Erythroblast (primary cell): ENCODE measurements at places on chromosomes 5 and 9.

DNA sequence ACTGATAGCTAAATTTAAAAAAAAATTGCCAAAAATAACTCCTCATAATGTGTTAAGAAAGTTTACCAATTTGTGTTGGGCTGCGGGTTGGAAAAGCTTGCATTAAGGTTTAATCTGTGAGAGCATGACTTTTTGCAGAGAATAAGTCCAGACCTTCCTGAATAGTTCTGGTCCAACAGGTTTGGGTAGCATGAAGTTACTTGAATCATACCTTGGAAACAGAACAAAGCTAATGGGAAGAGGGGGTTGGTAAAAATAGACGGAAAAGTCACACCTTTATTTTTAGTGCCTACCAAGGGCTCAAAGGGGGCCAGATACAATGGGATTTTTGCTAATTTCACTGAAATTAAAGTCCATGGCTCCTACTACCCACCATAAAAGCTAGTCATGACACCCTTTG is 17.1 kb upstream of the MATR3 start:
- no peak for DNase-seq

DNA sequence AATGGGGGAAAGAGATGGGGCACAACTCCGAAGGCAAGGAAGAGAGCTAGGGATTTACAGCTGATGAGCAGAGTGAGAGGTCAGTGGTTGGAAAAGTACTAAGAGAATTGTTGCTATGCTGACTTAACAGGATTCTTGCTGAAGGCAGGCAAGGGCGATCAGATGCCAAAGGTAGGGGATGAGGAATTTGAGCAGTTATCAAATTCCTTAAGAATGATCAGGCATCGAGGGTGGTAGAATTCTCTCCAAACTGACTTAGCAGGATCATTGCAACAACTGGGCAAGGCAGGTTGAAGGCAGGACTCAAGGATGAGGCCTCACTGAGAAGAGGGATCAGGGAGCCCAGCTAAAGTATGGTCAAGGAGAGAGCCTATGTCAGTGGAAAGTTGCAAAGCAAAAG is 171.0 kb downstream of the HSD17B3 start:
- DNase-seq = no peak

- peak; percentile 74 for DNase-seq
These were observed 2.0 kb downstream of the EIF4EBP3 start for GRCh38 chr5:140549237-140550144.

DNA sequence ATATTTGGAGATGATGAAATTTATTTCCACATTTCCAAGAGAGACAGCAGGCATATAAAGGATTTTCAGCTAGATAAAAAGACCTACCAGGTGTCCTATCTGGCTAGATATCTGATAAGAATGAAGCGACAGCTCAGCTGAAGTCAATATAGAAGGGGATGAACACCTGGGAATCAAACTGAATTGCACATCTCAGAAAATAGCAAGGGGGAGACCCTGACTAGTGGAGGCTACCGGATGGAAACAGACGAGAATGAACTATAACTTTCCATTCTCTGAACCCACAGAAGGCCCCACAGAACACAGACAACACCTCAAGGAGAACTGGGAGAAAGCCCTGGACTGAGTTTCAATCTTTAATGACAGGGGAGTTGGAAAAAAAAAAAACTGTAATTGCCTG is 51.1 kb downstream of the CPLANE1 start:
- DNase-seq = no peak

DNA sequence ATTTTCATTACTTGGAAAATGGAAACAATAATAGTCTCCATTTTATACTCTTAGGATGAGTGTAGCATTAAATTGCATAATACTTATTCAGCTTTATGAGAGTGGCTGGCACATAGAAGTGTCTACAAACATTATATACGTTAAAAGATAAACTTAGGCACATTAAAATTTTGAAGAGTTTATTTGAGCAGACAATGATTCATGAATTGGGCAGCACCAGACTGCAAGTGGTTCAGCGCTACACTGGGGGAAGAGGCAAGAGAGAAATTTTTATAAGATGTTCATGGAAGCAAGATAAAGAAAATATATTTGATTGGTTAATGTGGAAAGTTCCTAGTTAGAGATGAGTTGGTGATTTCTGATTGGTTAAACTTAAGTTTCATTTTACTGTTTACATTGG is 243.7 kb downstream of the RASEF start:
- no peak for DNase-seq

DNA sequence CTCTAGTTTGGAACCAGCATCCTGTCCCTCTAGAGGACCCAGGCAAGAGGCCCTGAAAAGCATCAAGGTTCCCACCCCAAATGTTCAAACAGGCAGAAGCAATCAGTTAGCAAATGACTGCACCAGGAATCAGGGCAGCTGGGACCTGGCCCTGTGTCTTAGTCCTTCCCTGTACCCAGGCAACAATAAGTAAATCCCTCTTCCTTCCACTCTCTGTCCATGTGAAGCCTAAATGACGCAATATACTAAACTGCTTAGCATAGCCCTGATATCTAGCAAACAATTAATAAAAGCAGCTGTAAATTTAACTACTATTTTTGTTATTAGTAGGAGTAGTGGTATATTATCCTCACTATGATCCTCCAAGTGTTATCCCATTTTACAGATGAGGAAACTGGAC is 13.2 kb upstream of the ADRA1B start:
- DNase-seq = no peak

DNA sequence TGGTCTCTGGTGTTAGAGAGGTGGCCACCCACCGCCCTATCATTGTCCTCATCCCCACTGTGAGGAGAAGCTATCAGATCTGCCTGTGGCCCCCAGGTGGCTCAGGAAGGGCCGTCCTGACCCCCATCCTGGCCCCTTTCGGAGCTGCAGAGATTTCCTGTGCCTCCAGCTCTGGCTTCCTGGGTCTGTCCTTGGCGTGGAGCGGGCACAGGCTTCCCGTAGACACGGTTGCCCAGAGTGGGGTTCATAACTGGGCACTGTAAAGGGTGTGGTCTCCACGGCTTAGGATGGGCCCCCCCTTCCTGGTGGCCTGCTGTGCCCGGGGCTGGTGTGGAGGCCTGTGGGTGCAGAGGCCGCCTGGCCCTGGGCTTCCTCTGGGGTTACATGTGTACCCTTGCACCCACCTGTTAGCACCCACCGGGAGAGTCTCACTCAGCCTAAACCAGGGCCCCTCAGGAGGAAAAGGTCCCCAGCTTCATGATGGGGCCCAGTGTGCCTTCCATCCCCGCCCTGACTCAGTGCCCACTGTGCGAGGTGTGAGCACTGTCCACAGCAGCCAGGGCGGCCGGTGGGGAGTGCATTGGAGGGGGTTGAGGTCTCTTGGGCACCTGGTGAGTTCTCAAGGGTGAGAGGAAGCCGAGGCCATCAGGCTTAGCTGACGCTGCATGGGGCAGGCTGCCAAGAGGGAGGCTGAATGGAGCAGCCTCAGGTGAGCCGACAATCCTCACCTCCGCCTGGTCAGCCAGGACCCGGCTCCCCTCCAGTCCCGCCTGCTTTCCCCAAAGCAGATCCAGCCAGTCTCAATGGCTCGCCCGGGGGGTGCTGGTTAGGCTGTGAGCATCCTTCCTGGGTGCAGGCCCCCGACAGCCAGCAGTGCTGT is 15.3 kb upstream of the AJM1 start:
- no peak for DNase-seq

DNA sequence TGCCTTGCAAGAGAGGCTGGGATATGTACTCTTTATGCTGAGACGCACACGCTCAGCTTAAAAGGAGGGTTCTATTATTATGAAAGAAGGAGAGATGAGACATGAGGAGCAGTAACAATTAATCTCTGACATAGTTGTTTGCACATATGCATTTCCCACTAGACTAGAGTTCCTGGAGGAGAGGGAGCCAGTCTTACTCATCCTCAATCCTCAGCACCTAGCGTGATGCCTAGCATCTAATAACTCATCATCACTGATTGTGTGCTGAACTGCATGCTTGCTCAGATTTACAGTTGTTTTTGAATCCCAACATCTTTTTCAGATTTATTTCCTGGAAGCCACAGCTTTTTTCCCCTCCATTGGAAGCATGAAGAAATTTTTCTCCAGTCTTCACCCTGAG is 35.5 kb downstream of the GCNT4 start:
- DNase-seq = no peak

- DNase-seq = no peak
These were observed 307.4 kb upstream of the SEMA6A start for GRCh38 chr5:116881921-116882531.

DNA sequence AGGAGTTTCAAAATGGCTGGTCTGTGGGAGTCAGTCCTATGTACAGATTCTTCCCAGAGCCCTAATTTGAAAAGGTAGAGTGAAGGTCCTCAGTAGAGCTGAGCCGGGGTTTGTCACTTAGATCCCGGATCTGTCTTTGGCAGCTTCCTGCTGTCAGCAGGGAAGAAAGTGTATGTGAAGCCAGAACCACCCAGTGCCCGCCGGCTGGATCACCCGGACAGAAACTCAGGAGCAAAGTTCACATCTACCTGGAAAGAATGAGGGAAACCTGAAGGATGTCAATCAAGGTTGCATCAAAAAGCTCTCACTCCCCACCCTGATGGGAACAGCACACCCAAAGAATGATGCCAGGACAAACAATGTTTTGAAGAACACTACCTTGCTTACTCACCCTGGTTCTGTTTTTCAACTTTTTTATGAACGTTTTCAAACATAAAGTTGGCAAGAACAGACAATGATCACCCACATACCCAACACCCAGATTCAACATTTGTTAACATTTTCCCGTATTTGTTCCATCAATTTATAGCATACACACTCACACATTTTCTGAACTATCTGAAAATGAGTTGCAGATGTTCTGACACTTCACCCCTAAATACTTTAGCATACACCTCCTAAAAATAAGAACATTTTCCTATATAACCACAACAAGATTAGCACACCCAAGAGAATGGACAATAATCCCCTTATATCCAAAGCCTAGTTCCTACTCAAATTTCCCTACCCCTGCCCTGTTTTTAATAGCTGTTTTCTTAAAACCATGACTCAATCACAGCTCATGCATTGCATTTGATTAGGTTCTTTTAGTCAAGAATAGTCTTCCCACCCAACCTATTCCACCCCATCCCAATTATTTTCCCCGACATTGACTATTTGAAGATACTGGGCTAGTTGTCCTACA is 133.9 kb downstream of the LHFPL2 start:
- no peak for DNase-seq

DNA sequence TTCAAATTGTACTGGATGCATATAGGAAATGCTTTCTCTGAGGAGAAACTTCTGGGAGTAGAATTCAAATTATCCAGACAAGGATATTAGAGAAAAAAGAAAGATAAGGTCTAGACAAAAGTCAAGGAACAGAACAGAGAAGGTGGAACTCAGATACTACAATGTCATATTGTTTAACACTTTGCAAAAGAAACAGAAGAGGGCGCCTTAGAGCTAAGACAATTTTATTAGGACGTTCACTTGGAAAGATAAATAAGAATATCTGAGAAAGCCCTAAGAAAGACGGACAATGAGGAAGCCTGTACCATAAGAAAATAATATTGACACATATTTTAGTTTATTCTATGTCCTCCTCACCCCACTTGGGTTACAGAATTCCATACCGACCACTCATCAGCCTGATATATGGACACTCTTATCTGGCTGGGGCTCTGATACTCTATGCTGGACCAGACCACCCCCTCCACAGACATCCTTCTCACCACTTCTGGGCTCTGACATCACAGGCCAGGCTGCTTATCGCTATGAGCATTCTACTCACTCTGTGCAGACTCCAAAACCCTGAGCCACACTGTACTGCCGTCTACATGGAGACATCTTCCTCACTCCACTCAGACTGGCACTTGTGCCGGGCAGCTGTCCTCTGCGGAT is 9.1 kb upstream of the AK3 start:
- peak; percentile 81 for DNase-seq

DNA sequence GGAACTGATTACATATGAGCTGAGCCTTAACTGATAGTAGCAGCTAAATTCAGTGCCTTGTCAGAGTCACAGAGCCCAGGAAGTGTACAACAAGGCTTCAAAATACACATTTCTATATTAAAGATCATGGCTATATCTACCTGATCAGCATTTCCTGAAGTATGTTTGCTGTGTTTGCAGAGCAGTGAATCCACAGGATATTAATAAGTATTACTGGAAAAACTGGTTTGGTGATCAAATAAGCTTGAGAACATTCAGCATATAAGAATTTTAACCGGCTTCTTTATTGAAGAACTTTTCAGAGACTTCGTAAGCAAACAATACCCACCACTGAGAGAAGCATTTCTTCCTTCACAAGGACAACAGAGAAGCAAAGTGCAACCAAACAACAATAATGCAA is 227.0 kb downstream of the ELAVL2 start:
- DNase-seq = no peak

DNA sequence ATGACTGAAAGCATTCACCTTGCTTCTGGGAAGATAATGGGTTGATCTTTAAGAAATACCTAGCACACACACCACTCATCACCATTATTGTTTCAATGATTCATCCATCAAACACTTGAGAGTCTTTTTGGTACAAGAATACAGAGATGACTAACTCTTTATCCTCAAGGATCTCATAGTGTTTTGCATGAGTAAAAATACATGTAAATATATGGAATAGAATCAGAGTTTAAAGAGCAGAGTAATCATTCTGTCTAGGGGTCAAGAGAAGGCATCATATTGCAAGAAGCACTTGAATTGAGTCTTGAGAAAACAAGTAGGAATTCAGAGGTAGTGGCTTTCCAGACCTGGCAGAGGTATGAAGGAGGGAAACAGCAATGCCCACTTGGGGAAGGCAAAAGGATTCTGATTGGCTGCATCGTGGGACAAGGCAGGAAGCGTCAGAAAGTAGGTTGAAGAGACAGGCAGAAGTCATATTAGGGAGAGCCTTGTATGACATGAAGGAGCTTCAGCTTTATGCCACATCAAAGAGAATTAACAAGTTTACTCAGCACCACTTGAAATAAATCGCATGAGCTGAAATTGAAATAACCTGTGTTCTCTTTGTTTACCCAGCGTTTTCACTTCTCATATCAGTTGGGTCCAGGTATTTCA is 542.5 kb downstream of the TLE1 start:
- DNase-seq = no peak

GRCh38 chr9:76001459-76001858 is 111.0 kb downstream of the PCSK5 start:
- no peak for DNase-seq

- no peak for DNase-seq
These were observed 77.4 kb downstream of the SEC61B start for GRCh38 chr9:99299211-99300102.

- no peak for DNase-seq
These were observed 5.7 kb upstream of the EXOC3 start for GRCh38 chr5:437281-437771.
